ENCODE measurements at places on chromosomes 1 and 21.

DNA sequence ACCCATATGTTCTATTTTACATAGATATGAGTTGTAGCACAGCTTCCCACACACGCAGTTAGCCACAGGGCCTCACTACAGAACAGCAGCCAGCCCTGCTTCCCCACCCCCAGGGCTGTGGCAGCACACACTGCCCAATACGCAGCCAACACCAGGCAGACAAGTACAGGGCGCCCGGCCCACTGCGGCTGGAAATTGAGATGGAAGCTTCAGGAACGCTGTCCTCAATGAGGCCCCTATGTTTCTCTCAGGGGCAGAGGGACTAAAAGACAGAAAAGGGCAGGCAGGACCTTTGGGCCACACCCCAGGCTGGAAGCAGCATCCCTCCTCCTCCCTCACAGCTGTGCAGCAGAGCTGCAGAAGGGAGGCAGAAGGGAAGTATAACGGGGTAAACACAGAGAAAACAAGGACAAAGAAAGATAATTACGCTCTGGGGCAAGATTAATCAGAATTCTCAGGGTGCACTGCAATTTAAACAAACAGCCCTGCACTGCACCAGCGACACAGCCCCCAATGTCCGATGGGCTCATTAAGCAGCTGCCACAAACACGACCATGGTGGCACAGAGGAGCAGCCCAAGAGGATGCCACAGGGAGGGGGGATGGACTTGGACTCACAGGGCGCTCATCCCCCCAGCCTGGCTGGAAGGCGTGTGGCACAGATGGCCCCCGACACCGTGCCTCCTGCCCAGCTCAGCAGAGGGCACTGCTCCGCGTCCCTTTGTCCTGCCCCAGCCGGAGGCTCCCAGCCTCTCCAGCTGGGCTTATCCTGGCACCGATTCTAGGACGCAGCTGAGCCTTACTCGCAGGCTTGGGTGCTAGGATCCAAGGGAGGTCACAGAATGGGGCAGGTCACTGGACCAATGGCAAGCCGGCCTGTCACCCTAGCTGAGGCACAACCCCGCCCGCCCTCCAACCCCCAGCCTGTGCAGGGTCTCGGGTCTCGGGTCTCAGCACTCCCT lies 14.2 kb downstream of the WDR4 start:
- no peak for DNase-seq

GRCh38 chr1:183635099-183635605 lies 431 bp downstream of the ARPC5 start:
- peak; percentile 46 for DNase-seq

- DNase-seq, result peak; percentile 37
These were observed 4.4 kb upstream of the INPP5B start for GRCh38 chr1:37951041-37951782.

DNA sequence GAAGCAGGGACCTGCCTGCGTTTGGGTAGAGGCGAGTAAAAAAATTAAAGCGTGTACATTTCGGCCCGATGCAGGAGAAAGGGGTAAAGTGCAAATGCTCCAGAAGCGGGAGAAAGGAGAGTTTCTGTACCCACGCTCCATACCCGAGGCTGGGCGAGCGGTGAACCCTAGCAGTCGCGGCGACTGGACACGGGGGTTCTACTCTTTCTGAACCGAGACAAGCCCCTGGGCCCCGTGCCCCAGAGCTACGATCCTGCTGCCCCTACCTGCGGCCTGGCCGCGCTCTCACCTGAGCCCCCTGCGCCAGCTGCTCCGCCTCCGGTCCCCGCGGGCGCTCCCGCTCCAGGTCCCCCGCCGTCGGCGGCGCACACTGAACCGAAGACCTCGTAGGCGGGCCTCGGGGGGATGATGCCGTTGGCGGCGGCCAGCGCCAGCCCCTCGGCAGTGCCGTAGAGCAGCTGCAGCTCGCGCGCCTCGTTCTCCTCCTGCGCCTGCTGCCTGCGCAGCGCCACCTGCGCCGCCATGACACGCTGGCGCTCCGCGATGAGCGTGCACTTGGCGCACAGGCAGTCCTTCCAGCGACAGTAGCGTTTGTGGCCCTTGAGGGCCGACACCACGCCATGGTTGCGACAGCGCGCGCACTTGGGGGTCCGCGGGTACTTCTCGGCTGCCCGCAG lies 2.4 kb downstream of the DMRTA2 start:
- DNase-seq, result no peak

DNA sequence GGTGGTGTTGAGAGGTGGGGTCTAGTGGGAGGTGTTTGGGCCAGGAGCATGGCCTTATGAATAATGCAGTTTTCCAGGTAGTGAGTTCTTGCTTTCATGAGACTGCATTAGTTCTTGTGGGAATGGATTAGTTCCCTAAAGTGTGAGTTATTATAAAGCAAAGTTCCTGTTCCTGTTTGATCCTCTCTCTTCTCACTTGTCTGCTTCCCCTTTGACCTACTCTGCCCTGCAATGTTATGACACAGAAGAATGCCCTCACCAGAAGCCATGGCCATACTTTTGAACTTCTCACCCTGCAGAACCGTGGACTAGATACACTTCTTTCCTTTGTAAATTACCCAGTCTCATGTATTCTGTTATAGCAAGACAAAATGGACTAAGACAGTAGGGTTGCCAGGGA lies 53.6 kb downstream of the MAP3K7CL start:
- peak; percentile 90 for DNase-seq

DNA sequence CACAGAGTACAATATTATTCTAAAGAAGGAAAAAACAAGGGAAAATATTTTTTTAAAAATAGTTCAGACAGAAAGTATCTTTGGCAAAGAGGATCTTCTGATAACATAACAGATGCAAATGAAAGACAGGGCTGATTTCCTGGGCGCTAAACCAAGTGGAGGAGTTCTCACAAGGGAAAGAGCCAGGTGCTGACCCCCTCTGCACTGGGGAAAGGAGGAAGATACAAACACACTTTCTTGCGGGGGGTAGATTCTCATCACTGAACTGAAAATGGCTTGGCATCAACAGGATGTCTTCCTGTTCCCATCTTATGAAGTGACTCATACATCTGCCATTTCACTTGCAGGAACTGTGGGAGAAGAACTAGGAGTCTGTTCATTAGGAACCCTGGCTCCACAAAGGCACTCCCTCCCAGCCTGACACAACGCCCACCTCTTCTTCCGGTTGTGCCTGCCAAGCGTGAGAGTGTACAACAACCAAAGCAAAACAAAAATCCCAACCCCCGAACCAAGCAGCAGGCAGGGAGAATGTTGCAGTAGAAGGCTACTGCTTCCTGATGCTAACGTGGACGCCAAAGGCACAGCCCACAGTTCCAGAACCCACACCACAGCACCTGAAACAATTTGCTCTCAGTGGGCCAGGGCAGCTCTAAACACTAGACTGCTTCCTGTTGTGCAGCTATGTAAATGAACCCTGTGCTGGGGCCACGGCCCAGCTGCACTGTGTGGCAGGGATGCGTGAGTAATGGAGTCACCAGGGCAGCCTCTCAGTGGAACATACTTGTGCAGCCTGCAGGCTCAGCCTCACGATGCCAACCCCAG lies 51.0 kb downstream of the GADD45A start:
- peak; percentile 64 for DNase-seq

DNA sequence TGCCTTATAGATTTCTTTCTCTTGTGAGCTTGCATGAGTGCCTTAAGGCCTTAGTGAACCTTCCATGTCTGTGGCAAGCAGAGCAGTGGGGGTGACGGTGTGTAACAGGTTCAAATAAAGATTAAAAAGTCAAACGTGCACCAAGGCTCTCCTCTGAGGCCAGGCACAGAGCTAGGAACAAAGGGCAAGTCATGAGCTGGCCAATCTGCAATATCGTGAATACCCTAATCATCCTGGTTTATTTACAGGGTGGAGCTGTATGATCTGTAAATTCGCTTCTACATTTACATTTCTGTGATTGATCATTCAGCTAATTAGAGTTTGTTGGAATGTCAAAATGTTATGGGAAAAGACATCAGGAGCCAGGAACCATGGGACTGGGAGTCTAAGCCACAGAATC lies 120.2 kb downstream of the CAPN8 start:
- DNase-seq, result no peak

DNA sequence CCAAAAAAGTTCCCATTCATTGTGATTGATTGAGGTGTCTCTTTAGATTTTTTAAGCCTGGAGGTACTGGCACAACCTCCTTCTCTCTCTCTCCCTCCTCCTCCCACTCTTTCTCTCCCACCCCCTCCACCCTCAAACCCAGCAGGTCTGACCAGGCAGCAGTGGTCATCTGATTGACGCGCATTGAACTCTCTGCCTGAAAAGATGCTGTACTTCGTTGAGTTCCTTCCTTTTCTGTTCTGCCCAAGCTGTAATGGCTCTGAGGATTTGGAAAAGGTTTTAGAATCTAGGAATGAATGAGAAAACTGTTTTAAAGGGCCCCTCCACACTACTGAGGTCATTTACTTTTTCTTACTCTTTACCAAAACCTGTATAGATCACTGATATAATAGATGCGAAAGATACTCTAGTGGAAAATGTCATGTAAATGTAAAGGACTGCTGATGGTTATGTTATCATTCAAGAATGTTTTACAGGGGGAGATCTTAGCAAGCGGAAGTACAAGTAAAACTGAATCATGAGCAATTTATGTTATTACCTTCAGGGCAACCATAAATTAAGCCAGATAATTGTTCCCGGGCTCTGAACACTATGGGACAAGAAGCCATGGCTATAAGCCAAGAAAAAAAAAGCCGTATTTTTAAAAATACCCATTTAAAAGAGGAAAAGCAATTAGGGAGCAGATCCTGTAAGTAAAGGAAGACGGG lies 25.2 kb upstream of the DYRK1A start:
- no peak for DNase-seq

- DNase-seq, result no peak
These were observed 10.1 kb upstream of the TTLL10 start for GRCh38 chr1:1163538-1164070.

- DNase-seq, result no peak
These were observed 28.7 kb downstream of the STYXL2 start for GRCh38 chr1:167122568-167122967.

DNA sequence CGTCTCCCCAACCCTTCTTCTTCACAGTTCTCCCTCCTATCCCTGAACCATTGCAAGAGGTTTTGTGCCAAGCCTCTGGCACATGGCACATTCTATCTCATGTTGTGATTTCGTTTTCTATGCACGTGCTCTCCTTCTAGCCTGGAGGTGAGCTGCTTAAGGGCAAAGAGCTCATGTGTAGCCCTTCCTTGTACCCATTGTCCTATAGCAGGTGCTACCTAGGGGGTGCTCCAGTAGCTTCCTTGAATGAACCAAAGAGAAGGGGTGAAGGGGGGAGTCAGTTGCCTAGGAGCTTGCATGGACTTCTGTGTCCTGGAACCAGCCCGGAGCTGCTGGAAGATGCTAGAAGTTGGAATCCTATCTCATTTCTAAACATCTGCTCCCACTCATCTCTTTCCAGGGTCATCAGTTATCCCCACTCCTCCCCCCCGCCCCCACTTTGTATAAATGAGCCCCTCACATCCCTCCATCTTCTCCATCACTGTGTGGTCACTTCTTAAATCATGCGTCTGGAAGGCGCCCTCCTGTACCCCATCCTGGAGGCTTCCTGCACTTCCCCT lies 535 bp upstream of the DISC1 start:
- DNase-seq, result no peak

DNA sequence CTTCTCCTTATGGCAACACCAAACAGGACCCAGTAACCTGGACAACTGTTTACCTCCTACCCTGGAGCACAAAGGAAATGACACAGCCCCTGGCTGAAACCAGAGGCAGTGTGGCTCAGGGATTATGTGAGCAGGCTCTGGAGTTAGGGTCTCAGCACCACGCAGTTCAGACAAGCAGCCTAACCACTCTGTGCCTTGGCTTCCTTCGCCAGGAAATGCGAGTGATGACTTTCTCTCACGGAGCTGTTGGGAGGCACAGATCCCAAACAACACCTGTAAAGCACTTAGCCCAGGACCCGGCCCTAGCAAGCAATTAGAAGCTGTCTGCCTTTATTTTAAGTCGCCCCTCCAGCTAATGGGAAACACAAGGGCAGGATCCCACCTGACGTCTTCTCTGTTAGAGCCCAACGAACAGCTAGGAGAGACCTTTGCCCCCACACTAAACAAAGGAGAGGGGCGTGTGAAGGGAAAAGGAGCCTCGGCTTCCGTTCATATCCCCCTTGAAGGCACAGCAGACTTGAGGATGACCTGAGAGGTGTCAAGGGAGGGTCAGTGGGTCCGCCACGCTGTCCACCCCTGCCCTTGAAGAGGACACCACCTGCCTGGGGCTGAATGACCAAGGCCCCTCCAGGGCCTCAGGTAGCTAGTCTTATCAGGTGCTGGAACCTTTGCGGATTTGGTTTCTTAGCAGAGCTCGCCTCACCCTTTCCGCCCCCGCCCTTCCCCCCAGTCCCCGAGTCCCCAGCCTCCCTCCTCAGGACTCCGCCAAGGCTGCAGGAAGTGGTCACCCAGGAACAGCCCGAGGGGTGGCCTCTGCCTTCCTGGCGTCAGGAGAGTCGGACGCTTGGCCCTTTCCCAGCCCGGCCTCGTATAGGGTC lies 860 bp downstream of the TMEM63A start:
- peak; percentile 51 for DNase-seq

GRCh38 chr1:193905288-193906085 lies 719.1 kb upstream of the B3GALT2 start:
- DNase-seq, result no peak

GRCh38 chr1:100511058-100511457 lies 26.9 kb upstream of the GPR88 start:
- no peak for DNase-seq

- no peak for DNase-seq
These were observed 2.7 kb upstream of the STX12 start for GRCh38 chr1:27770293-27770830.

Measured in suppressor macrophage treated with lipopolysaccharide for 4 hours (primary cell).